ENCODE measurements at places on chromosomes 1 and 21.

DNA sequence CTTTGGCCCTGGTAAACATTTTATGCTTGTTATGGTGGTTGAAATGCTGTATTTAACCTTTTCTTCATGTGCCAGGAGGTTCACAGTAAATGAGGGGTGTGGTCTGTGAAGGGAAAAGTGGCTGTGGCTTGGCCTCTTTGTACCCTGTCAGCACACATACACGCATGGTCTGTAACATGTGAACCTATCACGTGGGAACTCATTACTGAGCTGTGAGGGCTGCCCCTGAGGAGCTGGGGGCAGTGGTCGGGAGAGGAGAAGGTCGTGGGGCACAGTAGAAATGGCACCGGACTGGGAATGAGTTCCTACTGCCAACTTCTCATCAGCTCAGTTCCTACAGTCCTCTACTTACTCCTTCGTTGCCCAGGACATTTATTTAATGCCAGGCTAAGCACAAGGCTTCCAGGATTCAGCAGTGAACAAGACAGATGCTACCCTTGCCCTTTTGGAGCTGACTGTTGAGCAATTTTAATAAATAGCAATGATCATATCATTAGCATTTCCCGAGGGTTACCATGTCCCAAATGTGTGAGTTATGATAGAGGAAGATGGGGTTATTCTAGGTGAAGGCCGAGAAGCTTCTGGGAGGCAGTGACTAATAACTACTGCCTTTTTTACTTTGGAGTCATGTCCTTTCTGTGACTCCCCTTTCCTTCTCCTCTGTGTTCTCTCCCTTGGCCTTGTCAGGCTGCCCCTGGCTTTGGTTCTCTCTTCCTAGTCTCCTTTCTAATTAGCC is 38.8 kb downstream of the DDR2 start:
- DNase-seq: peak; percentile 48

GRCh38 chr1:208204779-208205178 is 39.4 kb downstream of the PLXNA2 start:
- DNase-seq: no peak

DNA sequence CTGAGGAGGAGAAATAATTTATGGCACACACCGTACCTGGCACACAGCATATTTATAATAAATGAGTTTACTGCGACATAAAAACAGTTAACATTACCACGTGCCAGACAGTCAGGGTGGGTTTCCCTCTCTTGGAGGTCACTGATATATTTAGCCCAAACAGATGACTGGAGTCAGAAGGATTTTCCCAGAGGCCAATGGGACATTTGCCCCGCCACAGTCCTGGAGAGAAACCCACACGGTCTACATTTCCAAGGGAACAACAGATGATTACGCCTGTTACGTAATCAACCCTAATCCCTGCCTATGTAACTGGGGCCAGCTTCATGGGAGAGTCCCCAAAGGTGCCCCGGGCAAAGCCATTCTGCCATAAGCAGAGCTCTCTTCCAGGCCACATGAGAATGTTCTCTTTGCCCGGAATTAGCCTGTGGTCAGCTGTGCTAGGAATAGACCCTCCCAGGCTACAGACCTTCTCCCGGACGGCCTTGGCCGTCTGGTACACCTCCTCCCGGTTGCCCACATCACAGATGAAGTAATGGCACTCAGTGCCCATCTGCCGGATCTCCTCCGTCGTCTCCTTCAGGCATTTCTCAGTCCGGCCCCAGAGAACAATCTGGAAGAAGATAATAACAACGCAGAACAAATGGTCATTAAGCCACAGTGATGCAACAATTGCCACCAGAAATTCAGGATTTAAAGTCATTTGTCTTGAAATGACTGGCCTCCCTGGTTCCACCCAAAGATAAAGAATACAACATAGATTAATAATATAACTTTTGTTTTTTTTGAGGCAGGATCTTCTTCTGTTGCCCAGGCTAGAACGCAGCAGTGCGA is 37.7 kb downstream of the DHRS3 start:
- no peak for DNase-seq

- DNase-seq: no peak
These were observed 60.1 kb upstream of the NEK2 start for GRCh38 chr1:211735208-211736170.

- peak; percentile 64 for DNase-seq
These were observed 636 bp downstream of the INTS3 start for GRCh38 chr1:153728305-153729066.

DNA sequence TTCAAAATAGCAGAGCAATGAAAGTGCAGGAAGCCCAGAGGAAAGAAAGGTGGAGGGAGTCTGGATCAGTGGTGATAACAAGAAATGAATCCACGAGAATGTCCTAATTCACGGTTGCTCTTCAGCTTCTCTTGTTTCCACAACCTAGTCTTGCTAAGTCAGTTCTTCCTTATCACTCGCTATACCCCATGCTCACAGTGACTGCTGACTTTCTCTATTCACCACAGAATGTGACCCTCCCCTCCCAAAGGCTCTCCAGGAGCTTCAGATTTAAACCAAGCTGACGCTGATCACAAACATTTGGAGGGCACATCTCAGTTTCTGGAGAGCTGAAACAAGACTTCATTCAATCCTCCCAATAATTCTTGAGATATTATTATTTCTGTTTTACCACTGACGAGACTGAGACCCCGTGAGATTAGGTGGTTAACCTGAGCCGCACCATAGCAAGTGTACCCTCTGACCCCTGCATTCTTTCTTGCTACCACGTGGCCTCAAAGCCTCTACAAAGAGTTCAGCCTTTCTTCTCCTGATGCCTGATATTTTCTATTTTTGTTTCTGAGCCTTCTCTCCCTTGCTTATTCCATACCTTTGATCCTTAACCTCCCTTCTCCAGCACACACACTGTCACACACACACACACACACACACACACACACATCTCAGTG is 10.7 kb upstream of the CCN1 start:
- DNase-seq: no peak

DNA sequence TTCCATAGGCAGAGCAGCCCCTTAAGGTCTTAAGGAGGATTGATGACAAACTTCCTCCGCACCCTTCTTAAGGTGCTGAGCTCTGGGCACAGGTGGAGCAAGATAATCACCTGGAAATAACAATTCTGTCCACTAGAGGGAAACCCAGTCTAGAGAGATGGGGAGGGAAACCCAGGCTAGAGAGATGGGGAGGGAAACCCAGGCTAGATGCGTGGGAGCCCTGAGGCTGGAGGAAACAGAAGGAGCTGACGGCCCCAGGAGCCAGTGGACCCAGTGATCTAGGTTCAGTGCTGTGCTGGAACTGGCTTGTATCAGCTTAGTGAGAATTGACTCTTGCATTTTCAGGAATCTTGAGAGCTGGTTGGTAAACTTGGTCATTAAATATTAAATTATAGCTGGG is 17.8 kb upstream of the MYCL start:
- DNase-seq: peak; percentile 27

- DNase-seq: no peak
These were observed 41.6 kb upstream of the GUCA2A start for GRCh38 chr1:42206164-42206563.

DNA sequence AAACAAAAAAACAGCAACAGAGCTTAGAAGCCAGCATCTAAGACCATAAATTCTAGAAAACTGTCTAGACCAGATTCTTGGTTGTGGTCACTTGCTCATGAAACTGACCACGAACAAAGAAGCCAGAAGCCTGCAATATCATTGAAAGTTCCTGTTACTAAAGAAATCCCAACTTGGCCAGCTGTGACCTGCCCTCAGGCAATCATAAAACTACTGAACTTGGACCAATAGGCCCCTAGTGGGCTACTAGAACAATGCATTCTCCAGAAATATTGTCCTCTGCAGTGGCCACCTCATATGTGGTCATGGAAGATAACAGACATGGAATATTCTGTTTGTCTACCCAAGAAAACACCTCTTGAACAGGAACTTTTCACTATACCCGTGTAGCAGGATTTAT is 87.7 kb downstream of the SPATA17 start:
- no peak for DNase-seq

DNA sequence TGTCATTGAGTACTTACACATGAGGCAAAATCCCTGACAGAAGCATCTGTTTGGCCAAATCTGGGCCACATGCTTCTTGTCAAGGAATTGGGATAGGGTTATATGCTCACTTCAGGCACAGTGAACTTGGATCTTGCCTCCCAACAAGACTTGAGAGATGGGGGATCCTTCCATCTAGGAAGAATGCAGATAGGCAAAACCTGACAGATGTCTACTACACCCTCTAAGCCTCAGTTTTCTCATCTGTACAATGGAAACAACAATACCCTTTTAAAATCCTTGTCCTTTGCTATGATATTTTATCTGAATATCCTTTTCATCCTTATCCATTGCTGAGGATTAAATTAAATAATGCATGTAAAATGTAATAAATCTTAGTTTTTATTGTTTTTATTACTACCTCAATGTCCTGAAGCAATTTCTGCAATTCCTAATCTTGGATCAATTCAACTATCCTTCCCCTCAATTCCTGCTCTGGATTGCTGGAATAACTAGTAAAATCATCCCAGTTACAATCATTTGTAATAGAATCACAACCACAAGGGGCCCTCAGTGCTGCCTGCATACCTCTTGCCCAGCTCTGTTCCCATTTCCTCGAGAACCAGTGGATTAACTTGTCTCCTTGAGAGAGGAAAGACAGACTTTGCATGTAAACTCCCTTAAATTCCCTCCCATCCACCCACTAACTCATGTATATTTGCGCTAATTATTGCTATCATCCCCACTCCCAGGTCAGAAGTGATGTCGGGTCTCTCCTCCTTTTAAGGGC is 8.1 kb upstream of the XPR1 start:
- no peak for DNase-seq

DNA sequence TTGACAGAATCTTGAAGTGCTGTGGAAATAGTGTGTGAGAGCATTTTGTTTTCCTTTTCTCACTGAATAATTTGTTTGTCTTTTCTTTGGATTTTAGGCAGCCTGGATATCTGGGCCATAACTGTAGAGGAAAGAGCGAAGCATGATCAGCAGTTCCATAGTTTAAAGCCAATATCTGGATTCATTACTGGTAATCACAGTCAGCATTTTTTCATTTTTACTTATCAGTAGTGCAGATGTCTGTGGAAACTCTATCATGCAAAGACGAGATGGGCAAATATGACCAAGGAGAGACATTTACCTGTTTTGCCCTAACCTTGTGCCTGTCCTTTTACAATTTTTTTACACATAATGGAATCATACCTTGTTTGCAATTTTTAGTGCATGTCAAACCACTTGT is 78.8 kb downstream of the ITSN1 start:
- no peak for DNase-seq

GRCh38 chr1:171877701-171878100 is 36.4 kb downstream of the DNM3 start:
- DNase-seq: no peak

- DNase-seq: peak; percentile 49
These were observed 201.5 kb downstream of the S1PR1 start for GRCh38 chr1:101438359-101438758.

- no peak for DNase-seq
These were observed 141.1 kb upstream of the SAMSN1 start for GRCh38 chr21:14687268-14687625.

DNA sequence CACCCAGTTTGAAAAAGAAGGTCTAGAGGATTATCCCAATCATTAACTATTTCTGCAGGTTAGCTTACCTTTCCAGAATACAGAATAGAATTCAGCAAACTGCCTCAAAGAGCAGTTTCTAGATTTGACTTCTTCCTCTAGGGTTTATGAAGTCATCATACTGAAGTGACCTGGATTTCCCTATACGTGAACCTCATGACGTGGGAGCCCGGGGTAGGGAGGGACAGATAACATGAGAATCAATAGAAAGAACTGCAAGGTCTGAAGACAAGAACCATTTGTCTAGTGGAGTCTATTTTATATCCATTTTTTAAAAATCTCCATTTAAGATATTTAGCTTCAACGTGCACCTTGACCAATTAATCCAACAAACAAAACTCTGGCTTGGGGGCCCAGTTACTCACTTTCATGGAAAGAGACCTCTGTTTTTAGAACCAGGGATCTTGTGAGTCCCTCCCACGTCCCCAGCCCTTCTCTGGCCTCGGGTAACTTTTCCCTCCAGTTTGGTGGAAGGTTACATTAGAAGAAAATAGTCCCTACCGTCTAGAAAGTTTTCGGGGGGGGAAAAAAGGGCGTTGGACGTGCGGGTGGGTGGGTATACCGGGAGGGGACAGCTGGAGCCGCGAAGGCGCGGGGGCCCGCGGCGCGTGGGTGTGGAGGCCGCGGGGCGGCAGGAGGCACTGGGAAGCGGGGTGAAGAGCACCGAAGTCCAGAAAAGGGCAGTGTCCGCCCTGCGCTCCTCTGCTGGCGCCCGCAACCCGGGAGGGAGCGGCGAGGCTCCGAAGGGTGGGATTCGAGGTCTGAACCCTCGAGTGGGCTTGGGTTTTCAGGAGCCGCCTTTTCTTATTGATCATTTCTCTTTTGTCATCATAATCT is 13.8 kb upstream of the POGZ start:
- peak; percentile 50 for DNase-seq

DNA sequence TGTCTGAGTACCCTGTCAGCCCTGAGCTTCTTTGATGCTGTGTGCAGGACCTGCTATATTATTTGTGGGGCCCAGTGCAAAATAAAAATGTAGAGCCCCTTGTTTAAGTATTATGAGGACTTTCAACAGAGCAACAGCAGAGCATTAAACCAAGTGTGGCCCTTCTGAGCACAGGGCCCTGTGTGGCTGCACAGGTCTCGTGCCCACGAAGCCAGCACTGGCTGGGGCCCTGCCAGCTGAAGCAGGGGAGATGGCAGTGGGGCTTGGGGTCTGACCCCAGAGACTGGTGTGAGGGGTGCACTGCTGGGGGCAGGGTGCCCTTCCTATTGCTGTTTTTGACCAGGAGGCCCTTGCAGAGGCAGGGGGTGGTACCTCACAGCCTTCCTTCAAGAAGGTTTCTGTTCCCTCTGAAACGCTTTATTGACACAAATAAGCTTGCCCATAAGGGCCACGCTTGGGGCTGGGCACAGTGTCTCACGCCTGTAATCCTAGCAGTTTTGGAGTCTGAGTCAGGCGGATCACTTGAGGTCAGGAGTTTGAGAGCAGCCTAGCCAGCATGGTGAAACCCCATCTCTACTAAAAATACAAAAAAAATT is 2.2 kb upstream of the SEMA4A start:
- DNase-seq: no peak

GRCh38 chr1:217230412-217230811 is 400.5 kb downstream of the GPATCH2 start:
- DNase-seq: no peak

DNA sequence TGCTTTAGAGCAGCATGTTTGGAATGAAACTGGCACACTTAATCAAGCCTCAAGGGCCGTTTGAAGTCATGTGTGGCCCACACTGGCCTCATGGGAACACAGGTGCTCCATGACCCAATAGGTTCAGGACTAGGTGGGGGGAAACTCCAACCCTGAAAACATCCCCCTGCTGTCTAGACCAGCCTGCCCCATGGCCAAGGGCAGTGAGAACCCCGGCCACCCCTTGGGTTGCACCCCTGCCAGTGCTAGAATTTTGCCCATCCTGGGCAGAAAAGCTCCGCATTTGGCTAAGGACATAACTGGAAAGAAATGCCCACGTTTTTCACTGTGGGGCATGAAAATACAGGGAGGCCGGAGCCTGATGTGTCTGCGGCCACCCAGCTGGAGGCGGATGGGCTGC is 6.1 kb upstream of the PTGER3 start:
- no peak for DNase-seq

- peak; percentile 80 for DNase-seq
These were observed 44.6 kb downstream of the NFYC start for GRCh38 chr1:40736085-40736531.

GRCh38 chr1:194279975-194280374 is 1093.6 kb upstream of the B3GALT2 start:
- no peak for DNase-seq

Data from dermis microvascular lymphatic vessel endothelial cell (primary cell).